Muscle of leg (tissue), 16 donors: ENCODE measurements at places on chromosomes 11 and 22.

GRCh38 chr22:18970176-18970947, 34.3 kb upstream of the PRODH start:
- H3K27ac ChIP-seq: no peak overlapping the region
- peaks cover 30% of the 10 kb centered on the region for H3K27me3 ChIP-seq
- no peaks in the 10 kb centered on the region for H3K36me3 ChIP-seq
- H3K4me1 ChIP-seq: peaks cover 13% of the 10 kb centered on the region

- no peak overlapping the region for H3K27ac ChIP-seq
- DNase-seq: peak; percentile 71
- H3K4me3 ChIP-seq: no peak overlapping the region
- no peaks in the 10 kb centered on the region for H3K36me3 ChIP-seq
- no peaks in the 10 kb centered on the region for H3K27me3 ChIP-seq
Measured at GRCh38 chr11:2156416-2157182, 4.4 kb downstream of the INS start.

GRCh38 chr11:74593463-74593862, 1.1 kb downstream of the POLD3 start:
- DNase-seq: no peak
- H3K27me3 ChIP-seq: no peaks in the 10 kb centered on the region
- H3K4me1 ChIP-seq: peaks cover 11% of the 10 kb centered on the region
- H3K27ac ChIP-seq: peak overlapping the region; percentile 95
- peak overlapping the region; percentile 99 for H3K4me3 ChIP-seq

GRCh38 chr22:29154364-29155048, 51.2 kb upstream of the EMID1 start:
- no peak overlapping the region for H3K4me3 ChIP-seq
- peaks cover 51% of the 10 kb centered on the region for H3K4me1 ChIP-seq
- peak; percentile 71 for DNase-seq
- peaks cover 5% of the 10 kb centered on the region for H3K36me3 ChIP-seq
- H3K27me3 ChIP-seq: no peaks in the 10 kb centered on the region

DNA sequence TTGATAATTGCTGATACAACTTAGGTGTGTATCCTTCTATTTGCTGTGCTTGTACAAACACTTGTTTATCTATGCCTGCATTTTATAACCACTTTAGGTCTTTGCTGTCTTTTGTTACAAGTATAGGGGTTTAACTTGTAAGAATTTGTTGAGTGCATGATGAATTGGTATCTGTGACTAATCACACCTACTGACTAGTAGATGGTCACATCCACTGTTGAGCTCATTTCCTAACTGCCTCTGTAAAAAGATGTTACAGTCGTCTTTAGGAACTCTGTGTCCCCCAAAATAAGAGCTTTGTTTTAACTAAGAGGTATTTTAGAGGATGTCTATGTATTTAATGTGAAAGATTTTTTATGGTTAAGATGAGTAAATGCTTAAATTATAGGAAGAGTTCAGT, 60.5 kb downstream of the HIPK3 start:
- DNase-seq: no peak
- no peaks in the 10 kb centered on the region for H3K27me3 ChIP-seq
- H3K27ac ChIP-seq: no peak overlapping the region
- peaks cover 3% of the 10 kb centered on the region for H3K36me3 ChIP-seq
- H3K4me3 ChIP-seq: no peak overlapping the region
- no peaks in the 10 kb centered on the region for H3K4me1 ChIP-seq

DNA sequence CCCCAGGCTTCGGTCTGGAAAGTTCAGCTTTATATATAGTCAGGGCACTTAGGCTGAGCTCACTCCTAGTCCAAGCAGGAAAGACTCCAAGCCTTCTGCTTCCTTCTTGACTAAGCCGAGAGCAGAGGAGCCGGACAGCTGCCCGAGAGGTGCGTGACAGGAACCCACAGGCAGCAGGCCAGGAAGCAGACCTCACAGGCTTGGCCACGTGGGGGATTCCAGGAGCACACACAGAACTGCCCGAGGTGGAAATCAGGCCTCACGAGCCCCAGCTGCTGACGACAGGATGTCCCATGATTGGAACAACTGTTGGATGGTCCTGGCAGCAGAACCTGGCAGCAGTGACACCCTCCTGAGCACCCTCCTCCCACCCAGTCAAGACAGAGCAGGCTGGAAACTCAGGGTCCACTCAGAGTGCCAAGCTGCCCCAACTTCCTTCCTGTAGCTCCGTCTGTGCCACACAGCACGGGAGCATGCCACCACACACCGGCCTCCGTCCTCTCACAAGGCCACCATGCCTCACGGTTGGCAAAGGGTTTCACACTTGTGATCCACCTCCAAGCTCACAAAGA, 5.4 kb downstream of the PLA2G6 start:
- H3K27ac ChIP-seq: peak overlapping the region; percentile 91
- no peaks in the 10 kb centered on the region for H3K27me3 ChIP-seq
- peaks cover 54% of the 10 kb centered on the region for H3K4me1 ChIP-seq

DNA sequence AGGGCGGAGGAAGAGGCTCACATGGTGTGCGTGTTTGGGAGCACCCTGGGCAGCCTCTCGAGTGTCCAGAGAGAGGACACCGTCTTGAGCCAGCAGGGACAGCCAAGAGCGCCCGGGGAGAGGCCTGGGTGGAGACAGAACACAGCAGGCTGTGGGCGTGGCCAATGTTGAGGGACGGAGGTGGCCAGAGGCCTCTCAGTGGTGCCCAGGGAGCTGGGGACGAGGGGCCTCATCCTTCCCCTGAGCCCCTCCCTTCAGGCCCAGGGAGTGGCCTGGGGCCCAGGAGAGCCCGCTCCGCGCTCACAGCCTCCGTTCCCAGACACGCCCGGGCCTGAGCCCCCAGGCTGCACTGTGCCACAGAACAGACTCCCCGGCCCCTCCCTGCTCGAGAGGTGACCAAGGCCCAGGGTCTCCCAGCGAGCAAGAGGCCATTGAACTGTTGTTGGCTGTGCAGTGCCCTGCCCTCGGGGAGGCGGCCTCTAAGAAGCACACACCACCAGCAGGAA, 48.4 kb downstream of the CDKN1C start:
- peak; percentile 81 for DNase-seq
- peak overlapping the region; percentile 62 for H3K27ac ChIP-seq
- no peak overlapping the region for H3K4me3 ChIP-seq
- no peaks in the 10 kb centered on the region for H3K27me3 ChIP-seq

DNA sequence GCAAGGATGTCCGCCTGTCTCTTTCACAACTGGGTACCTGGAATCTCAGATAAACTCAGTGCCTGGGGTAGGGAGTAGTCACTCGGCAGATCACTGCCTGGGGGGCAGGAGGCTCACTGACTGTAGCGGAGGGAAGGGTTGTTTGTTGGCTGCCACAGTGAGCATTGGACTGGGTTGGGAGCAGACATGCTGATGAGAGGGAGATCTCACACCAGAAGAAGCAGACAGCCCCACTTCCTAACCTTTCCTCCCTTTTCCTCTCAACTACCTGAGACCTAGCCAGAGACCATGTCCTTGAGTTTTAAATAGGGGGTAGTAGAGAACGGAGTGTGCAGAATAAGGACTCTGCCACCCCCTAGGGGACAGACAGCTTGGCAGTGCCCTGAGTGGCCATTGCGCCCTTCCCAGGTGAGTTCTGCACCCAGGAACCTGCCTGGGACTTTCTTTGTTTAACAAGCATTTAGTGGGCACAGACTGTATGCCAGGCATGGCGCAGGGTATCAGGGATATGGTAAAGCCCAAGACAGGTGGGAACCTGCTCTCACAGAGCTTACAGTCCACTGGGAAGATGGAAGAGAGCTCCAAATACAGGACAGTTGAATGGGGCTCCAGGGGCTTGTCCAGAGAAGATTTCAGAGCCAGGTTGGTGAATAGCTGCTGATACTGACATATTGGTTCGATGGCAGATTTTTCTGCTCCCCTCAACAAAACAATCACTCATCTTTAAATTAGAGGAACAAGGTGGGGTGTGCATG, 115.7 kb upstream of the NNMT start:
- no peak overlapping the region for H3K27ac ChIP-seq
- H3K4me3 ChIP-seq: no peak overlapping the region
- H3K36me3 ChIP-seq: no peaks in the 10 kb centered on the region
- no peak for DNase-seq
- peaks cover 20% of the 10 kb centered on the region for H3K4me1 ChIP-seq
